Stimulated activated CD8-positive, alpha-beta memory T cell treated with anti-CD3 and anti-CD28 coated beads, Interleukin-7, amount 100 ng/mL, for 24 hours (primary cell): ENCODE measurements at places on chromosomes 12 and 14.

GRCh38 chr14:56885825-56886224 lies 75.5 kb upstream of the OTX2 start:
- DNase-seq, result no peak

DNA sequence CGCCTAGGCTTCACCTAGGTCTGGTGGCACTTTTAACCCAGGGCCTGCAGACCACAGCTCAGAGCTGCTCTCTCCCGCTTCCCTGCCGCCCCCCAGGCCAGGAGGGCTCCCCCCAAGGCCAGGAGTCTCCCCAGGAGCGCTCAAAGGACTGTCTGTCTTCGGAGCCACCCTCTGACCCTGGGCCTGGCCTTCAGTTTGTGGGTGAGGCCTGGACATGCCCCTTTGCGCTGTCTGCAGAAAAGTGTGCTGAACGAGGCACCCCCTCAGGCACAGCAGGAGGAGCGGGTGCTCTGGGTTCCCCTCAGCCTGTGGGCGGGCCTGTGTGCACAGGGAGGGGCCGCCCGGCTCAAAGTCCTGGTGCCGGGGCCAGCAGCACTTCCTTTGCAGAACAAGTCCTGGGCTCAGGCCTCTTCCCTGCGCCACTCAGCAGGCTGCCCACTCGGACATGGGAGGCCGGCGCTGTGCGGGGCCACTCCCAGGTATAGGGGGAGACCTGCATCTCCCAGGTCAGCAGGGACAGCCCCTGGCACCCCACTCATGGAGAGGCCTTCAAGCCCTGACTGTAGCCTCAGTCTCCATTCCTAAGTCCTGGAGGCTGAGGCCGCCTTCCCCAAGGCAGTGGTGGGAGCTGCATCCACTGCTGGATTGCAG lies 14.3 kb downstream of the DEGS2 start:
- DNase-seq, result no peak

DNA sequence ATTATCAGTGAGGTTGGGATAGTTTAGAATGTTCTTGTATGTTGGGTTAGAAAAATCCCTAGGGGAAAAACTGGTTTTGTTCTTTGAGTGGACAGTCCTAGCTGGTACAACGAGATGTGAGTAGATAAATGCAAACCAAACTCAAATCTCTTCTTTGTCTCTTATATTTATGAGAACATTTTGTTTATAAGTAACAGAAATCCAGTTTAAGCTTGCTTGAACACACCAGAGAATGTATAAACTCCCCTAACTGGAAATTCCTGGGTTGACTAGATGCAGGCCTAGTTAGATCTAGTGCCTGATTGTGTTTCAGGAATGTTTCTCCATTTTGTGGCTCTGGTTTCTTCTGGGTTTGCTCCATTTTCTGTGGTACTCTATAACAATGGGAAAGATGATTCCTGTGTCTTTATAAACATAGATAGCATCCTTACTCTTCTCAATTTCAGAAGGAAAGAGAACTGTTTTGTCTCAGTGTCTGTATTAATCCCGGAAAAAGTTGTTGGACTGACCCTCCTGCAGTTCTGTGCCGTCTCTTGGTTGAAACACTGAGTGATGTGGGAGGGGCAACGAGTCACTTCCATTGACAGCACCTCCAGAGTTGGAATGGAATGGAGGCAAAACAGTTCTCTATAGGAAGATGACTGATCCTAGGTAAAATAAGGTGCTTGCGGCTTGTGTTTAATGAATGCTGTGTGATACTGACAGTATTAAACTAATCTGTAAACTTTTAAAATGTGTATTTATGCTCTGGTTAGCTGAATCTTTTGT lies 244.8 kb downstream of the TMTC2 start:
- no peak for DNase-seq

- DNase-seq, result no peak
Measured at GRCh38 chr14:72553161-72553560, 340.7 kb downstream of the DPF3 start.

DNA sequence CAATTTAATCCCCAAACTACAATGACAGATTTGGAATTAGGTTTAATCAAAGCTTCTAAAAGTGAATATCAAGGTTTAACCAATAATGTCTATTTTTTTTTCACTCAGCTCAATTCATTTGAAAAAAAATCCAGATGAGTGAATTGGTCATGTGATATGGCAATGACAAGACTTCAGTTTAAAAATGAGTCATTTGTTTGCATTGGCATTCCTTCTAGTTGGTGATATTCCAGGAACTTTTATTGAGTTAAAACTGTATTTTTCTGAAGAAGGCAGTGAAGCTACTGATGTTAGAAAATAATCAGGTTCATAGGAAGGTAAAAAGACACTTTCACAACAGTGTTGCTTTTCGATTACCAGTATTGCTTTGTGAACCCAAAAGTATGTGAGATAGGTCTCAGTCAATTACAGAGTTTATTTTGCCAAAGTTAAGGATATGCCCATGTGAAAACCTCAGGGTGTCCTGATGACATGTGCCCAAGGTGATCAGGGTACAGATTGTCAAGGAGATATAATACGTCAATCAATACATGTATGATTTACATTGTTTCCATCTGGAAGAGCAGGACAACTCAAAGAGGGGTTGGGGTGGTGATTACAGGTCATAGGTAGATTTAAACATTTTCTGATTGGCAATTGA lies 1214.9 kb downstream of the GALC start:
- no peak for DNase-seq
